ENCODE measurements at places on chromosomes 2 and 18.

DNA sequence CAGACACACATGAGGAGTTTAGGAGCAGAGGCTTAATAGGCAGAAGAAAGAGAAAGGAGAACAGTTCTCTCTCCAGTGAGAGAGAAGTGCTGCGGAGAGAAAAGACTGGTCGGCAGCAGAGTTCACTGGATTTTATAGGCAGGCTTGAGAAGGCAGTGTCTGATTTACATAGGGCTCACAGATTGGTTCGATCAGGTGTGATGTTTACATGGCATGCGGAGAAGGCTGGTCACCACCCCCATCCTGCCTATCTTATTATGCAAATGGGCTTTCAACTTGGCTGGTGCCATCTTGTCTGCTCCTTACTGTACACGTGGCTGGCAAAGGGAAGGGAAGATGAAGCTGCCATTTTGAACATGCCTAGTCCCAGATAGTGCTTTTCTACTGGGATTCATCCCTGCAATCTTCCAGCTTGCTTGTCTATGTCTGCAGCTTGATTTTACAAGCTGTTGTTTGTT, 113.4 kb downstream of the AP1S3 start:
- DNase-seq = no peak

DNA sequence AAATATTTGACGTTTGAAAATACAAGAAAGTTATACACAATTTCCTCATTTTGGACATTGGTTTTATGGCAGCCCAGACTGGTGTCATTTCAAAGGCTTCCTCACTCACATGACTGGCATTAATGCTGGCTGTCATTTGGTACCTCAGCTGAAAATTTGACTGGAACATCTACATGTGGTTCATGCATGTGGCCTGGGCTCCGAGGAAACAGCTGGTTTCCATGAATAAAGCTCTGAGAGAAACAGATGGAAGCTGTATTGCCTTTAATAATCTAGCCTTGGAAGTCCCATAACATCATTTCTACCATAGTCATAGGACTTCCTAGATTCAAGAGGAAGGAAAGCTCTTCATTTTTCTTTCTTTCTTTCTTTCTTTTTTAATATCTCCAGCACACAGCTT, 42.9 kb upstream of the RIT2 start:
- DNase-seq = no peak

DNA sequence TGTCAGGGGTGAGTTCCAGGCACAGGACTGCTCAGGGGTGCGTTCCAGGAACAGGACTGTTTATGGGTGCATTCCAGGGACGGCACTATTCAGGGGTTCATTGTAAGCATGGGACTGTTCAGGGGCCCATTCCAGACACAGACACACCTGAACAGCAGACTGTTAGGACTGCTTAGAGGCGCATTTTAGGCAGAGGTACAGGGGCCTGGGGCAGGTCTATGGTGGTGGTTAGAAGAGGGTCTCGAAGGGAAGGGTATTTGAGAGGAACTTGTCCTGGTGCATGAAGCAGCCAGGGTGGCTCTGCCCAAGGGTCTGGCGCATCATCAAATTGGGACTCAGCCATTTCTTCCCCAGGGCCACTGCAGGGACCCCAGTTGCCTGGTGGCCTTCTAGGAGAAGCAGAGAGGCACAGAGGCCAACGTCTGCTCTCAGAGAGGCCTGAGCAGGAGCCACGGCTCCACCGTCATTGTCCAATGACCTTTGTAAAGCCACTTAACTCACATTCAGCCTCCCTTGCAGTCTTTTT, 14.8 kb upstream of the MLPH start:
- no peak for DNase-seq

GRCh38 chr2:140891614-140892212, 1239.1 kb downstream of the LRP1B start:
- DNase-seq = no peak

DNA sequence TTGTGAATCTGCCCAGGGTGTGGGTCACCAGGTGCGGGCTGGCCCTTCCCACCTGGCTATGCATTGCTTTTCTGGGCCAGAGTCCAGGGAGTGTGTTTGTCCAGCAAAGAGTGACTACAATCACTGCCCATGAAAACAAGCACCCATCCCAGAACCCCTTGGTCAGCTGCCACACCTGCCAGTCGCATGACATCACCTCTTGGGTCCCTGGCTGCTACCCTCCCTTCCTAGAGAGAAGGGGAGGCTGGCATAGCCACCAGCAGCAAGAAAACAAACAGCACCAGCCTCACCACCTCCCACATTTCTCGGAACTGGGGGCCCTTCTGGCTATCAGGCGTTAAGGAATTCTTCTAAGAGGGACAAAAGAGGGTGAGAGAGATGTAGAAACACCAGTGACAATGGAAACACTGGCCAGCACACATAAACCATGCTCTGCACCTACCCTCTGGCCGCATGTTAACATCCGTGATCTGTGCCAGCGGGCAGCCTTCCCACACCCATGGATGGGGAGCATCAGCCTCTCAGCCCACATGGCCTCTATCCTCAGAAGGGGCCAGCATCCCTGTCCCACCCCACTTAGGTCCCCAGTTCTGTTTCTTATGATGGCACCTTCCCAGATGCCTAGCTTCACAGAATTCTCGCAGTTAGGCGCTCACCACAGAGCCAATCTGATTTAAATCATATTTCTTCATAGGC, 109.7 kb upstream of the GLI2 start:
- DNase-seq = peak; percentile 50

DNA sequence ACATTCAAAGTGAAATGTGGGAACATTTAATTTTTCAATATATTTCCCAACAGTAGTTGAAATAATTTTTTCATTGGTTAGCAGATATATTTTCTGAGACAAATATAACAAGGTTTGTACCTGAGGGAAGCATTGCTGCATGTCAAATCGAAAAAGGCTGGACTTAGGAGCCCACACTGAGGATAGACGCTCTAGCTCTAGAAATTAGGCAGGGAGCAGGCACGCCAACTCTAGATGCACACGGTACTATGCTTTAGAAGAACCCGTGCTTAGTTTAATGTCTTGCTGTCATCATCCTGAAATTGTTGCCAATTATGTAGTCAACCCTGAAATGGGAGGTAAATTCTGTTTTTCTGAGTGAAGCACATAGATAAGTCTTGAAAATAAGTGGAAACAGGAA, 731.1 kb upstream of the ZNF804A start:
- DNase-seq = no peak

DNA sequence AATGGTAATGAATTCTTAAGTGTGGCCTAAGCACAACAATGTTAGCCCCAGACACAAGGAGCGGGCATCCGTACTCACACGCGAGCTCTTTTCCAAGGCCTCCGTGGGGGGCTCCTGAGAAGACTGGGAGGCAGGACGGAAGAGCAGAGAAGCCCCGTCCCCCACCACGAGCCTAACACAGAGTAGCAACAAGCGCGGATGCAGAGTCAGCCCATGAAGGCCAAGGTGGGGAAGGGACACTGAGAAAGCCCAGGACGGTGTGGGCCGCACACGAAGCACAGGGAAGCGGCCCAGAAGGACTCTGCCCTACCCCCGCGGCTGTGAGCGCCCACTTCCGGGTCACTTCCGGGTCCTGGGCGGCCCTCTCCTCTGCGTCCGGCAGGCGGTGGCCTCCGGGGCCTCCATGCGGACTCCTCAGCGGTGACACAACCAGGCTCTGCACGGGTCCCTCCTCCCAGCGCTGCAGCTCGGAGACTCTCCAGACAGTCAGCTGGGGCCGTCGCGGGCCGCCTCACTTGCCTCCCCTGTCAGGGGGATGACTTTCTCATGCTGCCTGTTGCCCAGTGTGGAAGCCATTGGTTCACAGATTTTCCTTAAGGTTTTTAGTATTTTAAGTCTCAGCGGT, 151.5 kb downstream of the MTCL1 start:
- no peak for DNase-seq
